ENCODE measurements at places on chromosomes 7 and 10.

- no peak overlapping the region for H3K4me3 ChIP-seq
- H3K27me3 ChIP-seq: no peaks in the 10 kb centered on the region
- no peak for DNase-seq
- no peaks in the 10 kb centered on the region for H3K36me3 ChIP-seq
These were observed 61.5 kb upstream of the PRR15 start for GRCh38 chr7:29502133-29502532.

- no peak overlapping the region for H3K27ac ChIP-seq
- H3K27me3 ChIP-seq: no peaks in the 10 kb centered on the region
- H3K4me1 ChIP-seq: no peaks in the 10 kb centered on the region
- H3K36me3 ChIP-seq: no peaks in the 10 kb centered on the region
- DNase-seq: no peak
These were observed 31.0 kb upstream of the EGFR start for GRCh38 chr7:54987772-54988171.

- peaks cover 24% of the 10 kb centered on the region for H3K4me1 ChIP-seq
- DNase-seq: no peak
- no peak overlapping the region for H3K4me3 ChIP-seq
- H3K36me3 ChIP-seq: peaks cover 10% of the 10 kb centered on the region
- H3K27ac ChIP-seq: no peak overlapping the region
These were observed 4.6 kb downstream of the ATP6V1F start for GRCh38 chr7:128867241-128867640.

GRCh38 chr10:93085272-93085859 is 11.7 kb downstream of the CYP26A1 start:
- H3K36me3 ChIP-seq: no peaks in the 10 kb centered on the region
- H3K27ac ChIP-seq: no peak overlapping the region
- no peak overlapping the region for H3K4me3 ChIP-seq
- no peaks in the 10 kb centered on the region for H3K4me1 ChIP-seq
- no peaks in the 10 kb centered on the region for H3K27me3 ChIP-seq

- H3K36me3 ChIP-seq: no peaks in the 10 kb centered on the region
- no peak overlapping the region for H3K27ac ChIP-seq
- H3K4me1 ChIP-seq: peaks cover 32% of the 10 kb centered on the region
These were observed 99.8 kb upstream of the MACROH2A2 start for GRCh38 chr10:69952821-69953221.
